ENCODE measurements at places on chromosomes 12 and 14.

GRCh38 chr14:64973026-64973442 is 898 bp upstream of the RAB15 start:
- DNase-seq = no peak

DNA sequence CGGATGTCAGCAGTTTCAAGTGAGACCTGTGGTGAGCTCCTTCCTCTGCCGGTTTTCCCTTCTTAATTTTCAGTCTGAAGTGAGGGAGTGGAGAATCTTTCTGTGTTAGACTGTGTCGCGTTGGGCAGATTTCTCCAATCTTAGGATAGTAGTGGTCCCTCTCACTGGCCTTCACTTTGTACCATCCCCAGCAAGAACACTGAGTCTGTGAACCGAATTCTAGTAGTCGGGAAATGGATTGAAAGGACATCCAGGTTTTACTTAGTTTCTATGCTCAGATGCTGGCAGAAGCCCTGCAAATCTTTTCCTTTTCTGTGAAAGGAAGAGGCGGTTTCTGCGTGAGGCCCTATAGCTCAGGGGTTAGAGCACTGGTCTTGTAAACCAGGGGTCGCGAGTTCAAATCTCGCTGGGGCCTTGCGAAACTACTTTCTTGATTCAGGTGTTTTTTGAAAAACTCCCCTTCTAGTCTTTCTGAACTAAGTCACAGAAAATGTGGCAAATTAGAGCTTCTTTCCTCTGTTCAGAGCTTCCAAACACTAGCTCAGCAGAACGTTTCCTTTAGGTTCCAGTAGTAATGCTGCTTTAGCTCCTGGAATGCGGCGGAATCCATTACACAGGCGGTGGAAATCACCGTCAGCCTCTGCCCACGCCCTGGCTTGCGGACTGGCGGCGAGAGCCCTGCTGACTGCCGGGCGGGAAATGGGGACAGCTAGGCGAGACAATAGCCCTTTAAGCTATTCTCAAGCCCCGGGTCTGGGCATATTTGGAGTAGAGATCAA is 2.8 kb upstream of the RNASE4 start:
- peak; percentile 79 for DNase-seq

DNA sequence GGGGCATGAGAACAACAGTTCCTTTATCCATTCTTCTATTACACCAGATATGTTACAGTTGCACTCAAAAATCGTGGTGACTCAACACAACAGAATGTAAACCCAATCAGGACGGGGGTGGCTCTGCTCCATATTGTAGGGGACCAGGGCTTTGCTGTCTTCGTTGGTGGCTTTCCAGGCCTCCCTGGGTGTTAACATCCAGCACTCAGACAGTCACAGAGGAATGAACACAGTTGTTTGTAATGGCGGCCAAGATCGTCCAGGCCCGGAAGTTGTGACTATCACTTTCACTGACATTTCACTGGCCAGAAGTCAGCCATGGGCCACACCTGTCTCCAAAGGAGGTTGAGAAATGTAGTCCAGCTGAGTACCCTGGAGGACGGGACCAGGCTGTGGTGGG is 204.1 kb downstream of the CACNA1C start:
- DNase-seq = no peak

GRCh38 chr14:81310606-81311005 is 89.5 kb downstream of the STON2 start:
- no peak for DNase-seq

DNA sequence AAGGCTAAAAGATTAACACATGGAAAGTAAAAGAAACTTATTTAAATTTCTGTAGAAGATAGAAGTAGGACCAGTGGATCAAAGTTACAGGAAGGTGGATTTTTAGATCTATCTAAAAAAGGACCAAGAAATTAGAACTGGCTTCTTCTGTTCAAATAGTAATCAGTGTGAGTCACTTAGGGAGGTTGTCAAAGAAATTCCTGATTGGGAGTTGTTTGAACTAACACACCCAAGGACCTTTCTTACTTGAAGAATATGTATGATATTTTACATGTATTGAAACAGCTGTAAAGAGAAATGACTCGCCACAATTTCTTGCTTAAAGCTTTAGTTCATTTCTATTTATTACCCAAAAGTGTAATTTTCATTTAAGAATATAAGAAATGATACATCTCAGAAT is 256.9 kb downstream of the RAD51B start:
- no peak for DNase-seq

DNA sequence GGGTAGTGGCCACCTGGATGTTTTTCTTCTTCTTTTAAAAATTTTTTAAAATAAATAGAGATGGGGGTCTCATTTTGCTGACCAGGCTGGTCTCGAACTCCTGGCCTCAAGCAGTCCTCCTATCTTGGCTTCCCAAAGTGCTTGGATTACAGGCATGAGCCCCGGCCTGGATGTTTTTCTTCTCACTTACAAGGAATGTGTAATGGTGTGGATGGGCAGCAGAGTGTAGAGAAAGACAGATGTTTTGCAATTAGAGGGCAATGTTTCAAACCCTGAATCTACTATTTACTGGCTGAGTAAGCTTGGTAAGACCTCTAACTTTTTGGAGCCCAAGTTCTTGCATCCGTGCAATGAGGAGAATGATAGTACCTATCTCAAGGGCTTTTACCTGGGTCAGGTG is 48.1 kb downstream of the ADCK1 start:
- DNase-seq = peak; percentile 81

- DNase-seq = no peak
These were observed 105.3 kb downstream of the GRIP1 start for GRCh38 chr12:66573605-66574004.

DNA sequence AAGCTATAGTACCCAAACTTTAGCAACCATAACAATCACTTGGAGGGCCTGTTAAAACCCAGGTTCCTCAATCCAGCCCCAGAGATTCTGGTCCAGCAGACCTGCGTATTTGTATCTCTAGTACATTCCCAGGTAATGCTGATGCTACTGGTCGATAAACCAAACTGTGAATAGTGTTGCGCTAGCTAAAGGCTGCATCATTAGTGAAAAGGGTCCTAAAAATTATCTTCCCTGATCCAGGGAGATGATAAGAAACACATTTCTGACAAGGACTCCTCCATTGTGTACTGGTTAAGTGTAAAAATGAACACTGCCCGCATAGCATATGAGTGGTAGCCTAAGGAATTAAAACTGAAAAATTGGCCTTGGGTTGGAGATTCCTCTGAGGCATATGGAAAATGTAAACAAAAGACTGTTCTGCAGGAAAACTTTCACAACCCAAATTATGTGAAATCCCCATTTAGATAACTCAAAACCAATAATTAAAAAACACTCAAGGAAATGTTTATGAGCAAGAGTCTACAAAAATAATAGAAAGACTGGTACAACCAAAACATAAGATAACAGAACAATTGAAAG is 322.7 kb downstream of the CEP128 start:
- no peak for DNase-seq

DNA sequence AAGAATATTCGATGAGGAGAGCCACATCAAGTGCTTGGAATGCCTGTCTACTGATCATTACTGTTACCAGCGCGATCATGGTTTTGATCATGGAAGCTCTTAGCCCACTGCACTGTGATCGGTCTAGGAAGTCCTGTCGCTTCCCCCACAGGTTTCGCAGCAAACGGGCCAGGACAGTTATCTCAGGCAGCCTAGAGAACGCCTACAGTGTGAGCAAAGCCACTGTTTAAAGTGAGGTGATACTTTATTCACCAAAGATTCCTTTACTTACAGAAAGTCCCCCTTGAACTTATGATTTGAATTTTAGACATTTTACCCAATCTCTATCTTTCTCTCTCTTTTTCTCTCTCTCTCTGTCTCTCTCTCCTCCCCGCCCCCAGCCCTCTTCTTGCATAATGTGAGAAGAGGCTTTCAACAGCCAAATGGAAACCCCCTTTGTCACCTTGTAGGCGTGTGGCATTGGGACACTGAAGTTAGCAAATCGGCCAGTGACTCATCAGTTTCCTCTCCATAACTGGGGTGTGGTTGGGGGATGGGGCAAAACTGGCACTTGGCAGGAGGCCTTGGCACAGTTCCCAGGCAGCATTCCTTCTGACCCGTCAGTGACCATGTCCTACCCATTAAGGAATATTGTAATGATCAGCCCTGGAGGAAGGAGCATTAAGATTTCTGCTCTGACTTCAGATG is 214.8 kb downstream of the CHST11 start:
- peak; percentile 99 for DNase-seq

GRCh38 chr14:93909429-93910128 is 17.6 kb upstream of the FAM181A start:
- DNase-seq = no peak

- no peak for DNase-seq
These were observed 71.1 kb upstream of the MDM1 start for GRCh38 chr12:68403296-68403695.

DNA sequence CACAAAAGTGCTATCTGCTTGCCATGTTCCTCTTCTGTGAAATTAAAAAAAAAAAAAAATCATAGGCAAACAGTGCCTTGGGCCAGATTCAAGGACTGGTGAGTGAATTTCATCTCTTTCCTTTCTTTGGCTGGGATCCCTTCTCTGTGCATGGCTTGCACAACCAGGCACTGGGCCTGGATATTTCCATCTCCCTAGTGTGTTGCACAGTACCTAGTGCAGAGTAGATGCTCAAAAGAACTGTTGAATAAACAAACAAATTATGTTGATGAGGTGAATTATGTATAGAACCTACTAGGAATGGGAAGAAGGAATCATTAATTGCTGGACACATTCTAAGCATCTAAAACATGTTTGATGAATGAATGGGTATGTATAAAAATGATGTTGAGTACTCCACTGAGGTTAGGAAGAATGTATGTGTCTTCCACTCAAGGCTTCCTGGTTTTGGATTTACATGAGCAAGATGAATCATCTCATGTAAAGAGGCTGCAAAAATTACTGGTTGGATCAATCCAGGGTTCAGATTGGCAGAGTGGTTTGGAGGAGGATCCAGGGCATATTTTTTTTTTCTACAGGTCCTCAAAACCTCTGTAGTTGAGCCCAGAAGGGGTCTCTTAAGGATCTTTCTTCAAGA is 93.2 kb downstream of the EMP1 start:
- no peak for DNase-seq

Measured in epithelial cell of proximal tubule (primary cell).